Ammon's horn (tissue), 1 donor: ENCODE measurements at places on chromosomes 13 and 19.

GRCh38 chr13:25167382-25168174, 4.5 kb downstream of the AMER2 start:
- DNase-seq, result no peak

GRCh38 chr13:95624020-95624419, 20.5 kb downstream of the DZIP1 start:
- DNase-seq, result peak; percentile 61

DNA sequence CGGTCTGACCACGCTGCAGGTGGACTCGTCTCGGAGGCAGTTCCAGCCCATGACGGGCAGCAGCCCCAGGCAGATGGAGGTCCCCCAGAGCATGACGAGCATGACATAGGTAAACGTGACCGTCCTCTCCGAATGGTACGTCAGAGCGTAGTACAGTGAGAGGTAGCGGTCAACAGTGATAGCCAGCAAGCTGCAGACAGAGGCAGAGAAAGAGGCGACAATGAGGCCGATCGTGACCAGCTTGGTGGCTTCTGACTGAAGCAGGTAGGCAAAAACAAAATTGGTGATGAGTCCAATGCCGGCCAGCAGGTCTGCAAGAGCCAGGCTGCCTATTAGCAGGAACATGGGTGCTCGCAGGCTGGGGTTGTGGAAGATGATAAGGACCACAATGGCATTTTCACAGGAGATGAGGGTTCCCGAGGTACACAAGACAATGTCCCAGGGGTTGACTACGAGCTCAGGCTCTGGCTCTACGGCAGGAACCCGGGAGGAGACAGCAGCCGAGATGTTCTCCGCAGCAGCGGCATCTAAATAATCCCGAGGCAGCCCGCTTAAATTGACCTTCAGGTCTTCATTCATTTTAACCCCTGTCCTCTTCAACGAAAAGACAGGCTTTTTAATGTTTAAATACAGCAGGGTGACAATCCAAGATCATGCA, 1.2 kb downstream of the GPR12 start:
- peak; percentile 12 for DNase-seq

- DNase-seq, result no peak
These were observed 96.9 kb downstream of the WDFY2 start for GRCh38 chr13:51681037-51681678.

GRCh38 chr13:102138635-102139190, 263.1 kb downstream of the FGF14 start:
- DNase-seq, result no peak
